ENCODE measurements at places on chromosomes 1 and 21.

GRCh38 chr1:159065106-159065505, 11.5 kb downstream of the AIM2 start:
- DNase-seq, result no peak

GRCh38 chr1:26034504-26035202, 11.3 kb downstream of the SLC30A2 start:
- no peak for DNase-seq

DNA sequence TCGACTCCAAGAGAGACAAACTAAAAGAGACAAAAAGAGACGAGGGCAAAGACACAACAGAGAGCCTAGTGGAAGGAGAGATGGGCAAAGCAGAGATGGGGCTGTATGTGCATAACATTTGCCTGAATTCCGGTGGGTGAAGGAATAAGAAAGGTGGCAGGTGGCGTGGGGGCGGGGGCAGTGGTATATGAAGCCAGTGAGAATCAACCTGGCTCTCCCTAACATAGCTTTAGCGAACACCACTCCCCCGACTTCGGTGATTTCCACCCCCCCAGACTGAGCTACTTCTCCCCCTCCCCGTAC, 1.1 kb downstream of the INKA2 start:
- DNase-seq, result no peak

DNA sequence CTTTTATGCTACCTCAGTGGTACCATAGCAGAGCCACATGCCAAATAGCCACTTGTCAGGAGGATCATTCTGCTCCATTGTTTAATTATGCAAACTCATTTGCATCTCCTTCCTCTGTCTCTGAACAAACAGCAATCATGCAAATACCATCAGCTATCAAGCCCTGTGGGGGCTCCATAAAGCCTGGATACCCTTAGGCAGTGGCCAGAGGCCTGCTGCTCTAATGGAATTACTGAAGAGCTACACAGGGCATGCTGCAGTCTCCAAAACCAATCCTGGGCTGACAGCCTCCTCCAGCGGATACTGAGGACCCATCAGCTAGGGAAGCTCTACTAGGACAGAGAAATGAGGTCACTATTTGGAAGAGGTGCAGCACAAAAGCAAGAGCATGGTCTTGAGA, 376.3 kb downstream of the KCNH1 start:
- no peak for DNase-seq

- DNase-seq, result no peak
Observed at GRCh38 chr1:221316491-221317056, 425.3 kb downstream of the DUSP10 start.

DNA sequence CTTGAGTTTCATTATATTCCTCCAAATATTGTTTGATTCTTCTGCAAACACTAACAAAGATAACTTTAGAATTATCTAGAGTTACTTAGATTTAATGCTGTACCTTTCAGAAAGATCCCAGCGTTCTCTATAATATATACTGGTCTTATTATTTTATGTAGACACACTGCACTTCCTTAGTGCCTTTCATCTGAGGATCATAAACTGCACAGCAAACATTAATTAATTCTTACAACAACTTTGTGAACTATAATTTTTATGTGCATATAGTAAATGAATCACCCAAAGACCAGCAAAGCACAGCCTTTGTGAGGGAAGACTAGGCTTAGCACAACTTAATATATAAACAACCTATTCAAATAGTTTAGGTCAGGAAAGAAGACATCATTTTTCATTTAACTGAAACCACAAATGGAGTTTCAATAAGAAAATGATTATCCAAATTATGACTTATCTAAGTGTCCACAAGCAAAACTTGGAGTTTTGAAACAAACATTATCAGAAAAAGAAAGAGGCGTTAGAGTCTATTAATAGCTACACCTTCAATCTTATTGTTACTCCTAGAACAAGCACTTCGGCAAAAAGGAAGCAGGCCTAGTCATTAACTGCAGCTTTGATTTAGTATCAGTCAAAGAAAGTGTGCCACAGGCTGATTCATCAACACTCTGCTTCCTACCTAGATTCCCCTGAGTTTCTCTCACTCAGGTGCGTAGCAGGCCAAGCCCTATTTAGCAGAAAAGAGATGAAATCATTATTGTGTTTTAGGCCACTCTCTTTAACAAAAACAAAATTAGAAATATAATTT, 22.5 kb upstream of the RC3H1 start:
- DNase-seq, result no peak

Measured in hematopoietic multipotent progenitor cell treated with erythropoietin and hydrocortisone succinate and interleukin-3 and kit ligand, for 4 days (in vitro differentiated cells).